ENCODE measurements at places on chromosomes 2 and 18.

DNA sequence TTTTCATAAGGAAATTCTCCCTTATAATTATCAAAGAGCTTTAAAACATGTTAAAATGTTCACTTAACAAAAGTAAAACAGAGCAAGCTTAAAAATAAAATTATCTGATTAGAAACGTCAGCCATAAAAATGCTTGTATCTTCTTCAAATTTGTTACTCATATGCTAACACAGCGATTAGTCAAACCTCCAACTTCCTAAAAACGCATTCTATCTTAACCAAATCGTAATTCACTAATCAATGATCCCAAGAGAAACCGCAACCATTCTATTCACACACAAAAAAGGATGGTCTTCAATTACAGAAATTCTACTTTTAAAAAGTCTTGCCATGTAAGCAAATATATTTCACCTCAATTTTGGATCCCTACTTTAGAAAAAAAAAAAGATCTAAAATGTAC, 1.9 kb downstream of the STK17B start:
- peak; percentile 23 for DNase-seq

GRCh38 chr2:201971531-201972228, 62.0 kb upstream of the FZD7 start:
- DNase-seq = no peak

DNA sequence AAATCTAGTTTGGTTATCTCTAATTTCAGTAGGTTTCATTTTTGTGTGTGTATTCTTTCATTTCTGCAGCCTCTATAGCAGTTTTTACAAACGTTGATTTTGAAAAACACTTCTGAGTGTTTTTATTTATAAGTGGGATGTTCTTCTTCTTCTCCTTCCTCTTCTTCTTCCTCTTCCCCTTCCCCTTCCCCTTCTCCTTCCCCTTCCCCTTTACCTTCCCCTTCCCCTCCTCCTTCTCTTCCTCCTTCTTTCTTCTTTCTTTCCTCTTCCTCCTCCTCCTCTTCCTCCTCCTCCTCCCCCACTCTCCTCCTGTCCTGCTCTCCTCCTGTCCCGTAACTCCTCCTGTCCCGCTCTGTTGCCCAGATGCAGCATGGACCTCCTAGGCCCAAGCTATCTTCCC, 4.2 kb downstream of the UGGT1 start:
- DNase-seq = no peak

GRCh38 chr18:35729991-35730668, 148.6 kb downstream of the GALNT1 start:
- DNase-seq = no peak

GRCh38 chr18:27719680-27720079, 457.2 kb downstream of the CDH2 start:
- no peak for DNase-seq

- no peak for DNase-seq
Measured at GRCh38 chr2:236816197-236817170, 246.9 kb downstream of the ACKR3 start.

GRCh38 chr2:46230677-46231425, 66.4 kb upstream of the EPAS1 start:
- DNase-seq = no peak

GRCh38 chr2:211216221-211216620, 659.8 kb downstream of the CPS1 start:
- peak; percentile 54 for DNase-seq

DNA sequence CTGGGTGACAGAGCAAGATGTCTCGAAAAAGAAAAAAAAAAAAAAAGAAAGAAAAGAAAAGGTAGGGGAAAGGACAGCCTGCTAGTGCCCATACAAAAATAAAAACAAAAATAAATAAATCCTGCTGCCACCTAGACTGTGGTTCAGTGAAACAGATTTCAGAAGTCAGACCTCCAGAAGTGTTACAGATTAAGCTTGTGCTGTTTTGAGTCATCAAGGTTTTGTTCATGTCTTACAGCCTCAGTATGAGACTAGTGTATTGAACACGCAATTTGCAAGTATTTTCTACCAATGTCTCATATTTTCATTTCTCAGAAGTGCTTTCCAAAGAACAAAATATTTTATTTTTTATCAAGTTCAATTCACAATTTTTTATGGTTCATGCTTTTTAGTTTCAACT, 720.4 kb upstream of the GYPC start:
- no peak for DNase-seq

GRCh38 chr2:56871644-56872043, 687.9 kb downstream of the CCDC85A start:
- no peak for DNase-seq

DNA sequence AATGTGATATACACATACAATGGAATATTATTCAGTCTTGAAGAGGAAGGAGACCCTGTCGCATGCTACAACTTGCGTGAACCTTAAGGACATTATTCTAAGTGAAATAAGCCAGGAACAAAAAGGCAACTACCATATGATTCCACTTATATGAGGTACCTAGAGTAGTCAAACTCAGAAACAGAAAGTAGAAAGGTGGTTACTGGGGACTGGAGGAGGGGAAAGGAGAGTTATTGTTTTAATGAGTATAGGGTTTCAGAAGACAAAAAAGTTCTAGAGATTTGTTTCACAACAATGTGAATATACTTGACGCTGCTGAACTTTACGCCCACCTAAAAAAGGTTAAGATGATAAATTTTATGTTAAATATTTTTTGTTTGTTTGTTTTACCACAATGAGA, 47.0 kb downstream of the CXCR4 start:
- no peak for DNase-seq

DNA sequence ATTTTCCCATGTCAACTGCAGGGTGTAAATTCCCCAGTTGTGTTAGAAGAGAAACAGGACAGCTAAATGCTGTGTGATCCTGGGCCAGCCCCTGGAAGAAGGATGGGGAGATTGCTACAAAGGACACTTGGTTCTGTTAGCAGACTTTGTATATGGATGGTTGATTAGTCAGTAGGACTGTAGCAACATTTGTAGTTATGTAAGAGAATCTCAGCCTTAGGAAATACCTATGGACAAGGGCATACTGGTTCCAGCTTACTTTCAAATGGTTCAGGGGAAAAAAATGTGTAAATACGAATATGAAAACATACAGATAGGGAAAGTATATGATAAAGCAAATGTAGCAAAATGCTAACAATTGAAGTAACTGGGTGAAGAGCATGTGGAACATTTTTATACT, 47.6 kb downstream of the GNAL start:
- DNase-seq = peak; percentile 63

- no peak for DNase-seq
Measured at GRCh38 chr18:78309924-78310323, 669.7 kb upstream of the SALL3 start.

DNA sequence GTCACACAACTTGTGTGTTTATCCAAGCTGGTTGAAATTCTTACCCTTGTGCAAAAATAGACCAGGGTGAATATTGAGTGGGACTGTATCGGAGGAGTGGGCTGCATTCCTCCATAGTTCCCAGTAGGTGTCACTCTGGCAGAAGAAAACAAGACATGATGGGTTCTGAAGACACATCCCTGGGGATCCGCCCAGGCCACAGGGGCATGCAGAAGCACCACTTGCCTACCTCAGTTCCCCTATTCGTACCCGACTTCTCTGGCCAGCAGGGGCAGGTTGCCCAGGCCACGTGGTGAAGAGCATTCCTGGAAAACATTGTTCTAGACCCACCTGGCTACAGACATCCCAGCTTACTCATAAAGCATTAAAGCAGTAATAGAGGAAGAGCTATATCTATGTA, 168.2 kb downstream of the FAM210A start:
- DNase-seq = peak; percentile 44

DNA sequence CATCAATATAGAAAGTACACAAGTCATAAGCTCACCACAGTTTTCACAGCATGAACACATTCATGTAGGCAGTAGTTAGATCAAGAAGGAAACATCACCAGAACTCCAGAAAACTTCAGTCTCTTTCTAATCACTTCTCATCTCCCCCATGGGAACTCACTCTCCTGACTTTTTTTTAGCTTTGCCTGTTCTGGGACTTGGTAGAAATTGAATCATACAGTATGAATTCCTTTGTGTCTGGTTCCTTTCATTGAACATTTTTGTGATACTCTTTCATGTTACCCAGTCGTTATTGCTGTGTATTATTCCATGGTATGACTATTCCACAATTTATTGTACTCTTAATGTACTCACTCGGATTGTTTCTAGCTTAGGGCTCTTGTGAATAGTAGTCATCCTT, 160.2 kb downstream of the TAF4B start:
- DNase-seq = no peak

Measured in epithelial cell of esophagus (primary cell).